ENCODE measurements at places on chromosomes 1 and 21.

DNA sequence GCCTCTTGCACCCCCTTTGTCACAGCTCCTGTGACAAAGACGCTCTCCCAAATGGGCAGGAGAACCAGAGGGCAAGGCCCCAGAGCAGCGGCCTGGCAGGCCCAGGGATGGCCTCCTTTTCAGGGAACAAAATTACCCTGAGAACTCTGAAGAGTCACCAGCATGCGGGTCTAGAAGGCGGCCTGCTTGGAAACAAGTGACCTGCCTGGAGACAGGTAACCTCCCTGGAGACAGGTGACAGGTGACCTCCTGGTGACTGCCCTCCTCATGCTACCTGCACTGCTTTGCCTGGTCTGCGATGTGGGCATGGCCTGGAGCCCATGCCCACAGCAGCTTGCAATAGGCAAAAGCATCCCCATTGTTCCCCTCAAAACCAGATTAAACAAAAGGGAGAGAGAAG lies 86.5 kb upstream of the ZC3H12A start:
- no peak for DNase-seq

DNA sequence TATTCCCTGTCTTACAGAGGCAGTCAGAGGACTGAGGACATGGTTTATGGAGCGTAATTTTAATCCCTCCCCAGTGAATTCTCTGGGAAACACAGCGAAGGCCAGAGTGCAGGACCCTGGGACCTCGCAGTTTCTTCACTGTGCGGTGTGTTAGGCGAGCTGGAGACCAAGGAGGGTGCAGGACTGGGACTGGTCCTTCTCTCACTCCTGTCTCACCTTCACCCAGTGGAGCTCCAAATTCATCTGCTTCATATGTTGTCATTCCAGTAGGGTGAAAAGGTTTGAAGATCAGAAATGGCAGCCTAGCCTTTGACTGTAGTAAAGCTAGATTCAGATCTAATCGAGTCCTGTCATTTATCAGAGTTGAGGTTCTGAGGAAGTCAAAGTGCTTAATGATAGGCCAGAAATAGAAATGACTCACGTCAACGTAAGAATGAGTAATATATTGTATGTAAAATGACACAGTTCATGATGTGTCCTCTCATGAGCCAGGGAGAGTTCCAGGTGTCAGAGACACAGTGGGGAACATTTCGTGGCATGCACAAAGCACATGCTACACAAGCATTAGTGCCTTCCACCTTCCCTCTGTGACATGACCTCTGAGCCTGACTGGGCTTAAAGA lies 647.5 kb downstream of the SMYD3 start:
- no peak for DNase-seq

DNA sequence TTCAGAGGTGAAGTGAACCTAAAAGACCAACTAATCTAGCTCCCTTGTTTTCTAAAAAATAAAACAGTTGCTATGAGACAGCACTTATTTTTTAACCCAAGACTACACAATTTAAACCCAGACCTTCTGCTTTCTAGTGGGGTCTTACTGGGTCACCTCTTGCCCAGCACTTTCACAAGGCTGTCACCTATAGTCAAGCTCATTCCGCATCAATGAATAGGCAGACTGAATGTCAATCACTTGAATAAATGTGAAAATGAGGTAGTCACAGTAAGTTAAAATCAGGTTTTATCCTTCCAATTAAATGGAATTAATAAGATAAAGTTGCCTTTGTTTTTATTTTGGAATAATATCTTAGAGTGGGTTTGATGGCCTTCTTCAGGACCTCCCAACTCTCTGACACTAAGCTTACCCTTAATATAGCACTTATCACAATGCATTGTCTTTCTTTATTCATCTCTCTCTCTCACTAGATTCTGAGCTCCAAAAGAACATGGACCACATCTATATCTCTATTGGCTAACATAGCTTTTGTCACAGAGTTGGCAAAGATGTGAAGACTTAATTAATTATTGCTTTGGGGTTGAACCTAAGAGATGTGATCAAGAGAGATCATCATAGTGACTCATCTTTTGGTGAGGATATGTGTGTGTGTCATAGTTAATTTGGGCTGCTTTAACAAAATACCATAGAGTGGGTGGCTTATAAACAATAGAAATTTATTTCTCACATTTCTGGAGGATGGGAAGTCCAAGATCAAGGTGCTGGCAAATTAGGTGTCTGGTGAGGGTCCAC lies 248.7 kb upstream of the DAB1 start:
- DNase-seq = no peak

DNA sequence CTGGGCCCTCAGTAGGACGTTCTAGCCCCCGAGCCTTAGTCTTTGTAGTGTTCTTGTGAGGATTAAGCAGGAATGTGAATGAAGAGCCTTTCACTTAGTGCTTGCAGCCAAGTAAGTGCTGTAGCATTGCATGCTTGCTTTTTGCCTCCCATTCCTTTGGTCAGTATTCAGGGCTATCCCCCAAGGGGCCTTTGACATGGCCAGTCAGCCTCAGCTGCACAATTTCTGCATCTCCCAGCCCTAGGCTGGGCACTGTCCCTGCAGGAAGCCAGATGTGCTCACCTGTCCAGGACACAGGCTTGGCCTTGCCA lies 30.5 kb downstream of the SOX13 start:
- DNase-seq = no peak

All from CD4-positive, alpha-beta T cell treated with Interleukin-4 for 1 hour (primary cell).